ENCODE measurements at places on chromosomes 11 and 22. TPM values are rescaled to one million over a fixed set of nuclear protein-coding genes. Genes with fewer than 3 reads are reported as not detected.

Gene TYR
- not detected for total RNA-seq

Gene SLC16A8
- total RNA-seq, result 0.57 TPM

Gene LUZP2
- 1.0 TPM for total RNA-seq

Gene RIMBP3C
- not detected for total RNA-seq

Gene OR5P2
- not detected for total RNA-seq

Gene OR51I1
- total RNA-seq, result not detected

Gene IGLL1
- not detected for total RNA-seq

Gene OR51B2
- total RNA-seq, result not detected

Gene KRTAP5-7
- 0.24 TPM for total RNA-seq

Gene P2RY2
- 3.1 TPM for total RNA-seq

Gene PTS
- total RNA-seq, result 51.8 TPM

Measured in posterior vena cava (tissue), 2 donors.